ENCODE measurements at places on chromosomes 5 and 9. TPM values are rescaled to one million over a fixed set of nuclear protein-coding genes. Genes with fewer than 3 reads are reported as not detected.

The AGTPBP1 gene
- total RNA-seq, result 31.6 TPM

The NDUFS6 gene
- 20.7 TPM for total RNA-seq

The CER1 gene
- not detected for total RNA-seq

The CNTFR gene
- 23.2 TPM for total RNA-seq

The MRPS27 gene
- 39.5 TPM for total RNA-seq

The FAM81B gene
- total RNA-seq, result not detected

The LRRC19 gene
- total RNA-seq, result not detected

All from sciatic nerve (tissue), 2 donors.